ENCODE measurements at places on chromosomes 4 and X.

DNA sequence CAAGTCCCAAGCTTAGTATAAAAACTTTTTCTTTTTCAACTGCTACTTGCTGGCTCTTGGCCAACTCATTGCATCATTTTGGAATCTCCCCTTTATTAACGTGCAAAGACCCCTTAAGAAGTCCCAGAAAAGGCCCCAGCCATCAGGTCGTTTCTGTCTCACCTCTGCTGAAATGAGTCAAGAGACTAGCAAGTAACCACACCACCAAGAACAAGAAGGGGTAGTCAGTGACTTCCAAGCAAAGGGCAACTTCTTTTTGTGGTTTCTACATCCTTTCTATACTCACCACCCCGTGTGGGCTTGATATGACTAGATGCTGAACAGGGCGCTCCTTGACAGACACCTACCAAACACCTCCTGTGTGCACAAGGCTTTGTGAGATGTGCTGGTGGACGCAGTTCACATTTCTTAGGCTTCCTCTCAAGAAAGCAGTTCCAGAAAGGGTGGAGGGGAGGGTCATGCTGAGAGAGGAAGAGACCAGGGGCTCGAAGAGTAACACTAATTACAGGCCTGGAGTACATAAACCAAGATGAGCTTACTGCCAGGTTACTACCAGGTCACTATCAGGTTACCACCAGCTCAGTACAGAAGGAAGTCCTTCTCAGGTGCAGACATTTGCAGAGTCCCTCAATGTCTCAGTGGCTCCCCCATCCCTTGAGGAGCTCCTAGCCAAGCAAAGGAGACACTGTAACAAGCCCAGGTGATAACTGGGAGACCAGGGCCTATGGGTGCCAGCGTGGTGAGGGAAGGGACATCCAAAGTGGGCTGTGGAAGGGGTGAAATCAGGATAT, 19.3 kb downstream of the JAKMIP1 start:
- no peak for DNase-seq

GRCh38 chrX:119398974-119399771, at the start of gene SLC25A43:
Gene SLC25A43, plus strand, starts transcription at chrX:119399336. Its CDS starts 68 bp downstream, at chrX:119399404.
- DNase-seq, result peak; percentile 38

GRCh38 chr4:36716874-36717273, 435.5 kb downstream of the DTHD1 start:
- DNase-seq, result no peak

- DNase-seq, result no peak
Observed at GRCh38 chr4:94000559-94000958, 172.0 kb downstream of the ATOH1 start.

DNA sequence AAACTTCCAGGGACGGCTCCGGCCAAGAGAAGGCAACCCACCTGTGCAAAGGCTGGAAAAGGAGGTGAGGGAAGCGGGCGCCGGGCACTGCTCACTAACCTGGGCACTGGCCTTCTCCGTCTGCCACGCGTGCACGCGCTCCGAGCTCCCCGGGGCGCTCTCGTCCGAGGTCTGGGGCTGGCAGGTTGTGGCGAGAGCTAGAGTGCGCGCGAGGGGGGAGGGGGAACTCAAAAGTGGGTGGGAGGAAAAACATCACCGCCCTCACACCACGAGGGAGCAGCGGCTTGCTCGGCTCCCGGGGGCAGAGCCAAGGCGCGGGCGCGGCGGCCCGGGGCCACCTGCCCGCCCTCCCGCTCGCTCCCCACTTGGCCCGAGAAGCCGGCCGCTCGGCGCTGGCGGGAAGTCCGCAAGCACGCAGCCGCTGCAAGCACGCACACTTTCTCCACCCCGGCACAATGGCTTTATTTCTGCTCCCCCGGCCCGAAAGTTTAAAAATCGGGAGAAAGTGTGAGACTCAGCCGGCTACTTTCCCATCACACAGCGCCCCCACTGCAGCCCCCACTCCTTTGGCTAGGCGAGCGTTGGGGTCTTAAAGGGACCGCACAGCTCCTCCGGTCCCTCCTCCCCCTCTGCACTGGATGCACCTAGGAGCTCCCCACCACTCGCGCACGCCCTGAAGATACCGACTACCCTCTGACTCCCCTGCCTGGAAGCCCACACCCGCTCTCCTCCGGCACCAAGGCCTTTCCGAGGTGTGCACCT, at the start of gene CHRDL1:
Gene CHRDL1 (minus strand): TSS at position 173 of the 762 bp plus-strand sequence. CDS start 3,636 bp downstream, outside the sequence.
- DNase-seq, result no peak

DNA sequence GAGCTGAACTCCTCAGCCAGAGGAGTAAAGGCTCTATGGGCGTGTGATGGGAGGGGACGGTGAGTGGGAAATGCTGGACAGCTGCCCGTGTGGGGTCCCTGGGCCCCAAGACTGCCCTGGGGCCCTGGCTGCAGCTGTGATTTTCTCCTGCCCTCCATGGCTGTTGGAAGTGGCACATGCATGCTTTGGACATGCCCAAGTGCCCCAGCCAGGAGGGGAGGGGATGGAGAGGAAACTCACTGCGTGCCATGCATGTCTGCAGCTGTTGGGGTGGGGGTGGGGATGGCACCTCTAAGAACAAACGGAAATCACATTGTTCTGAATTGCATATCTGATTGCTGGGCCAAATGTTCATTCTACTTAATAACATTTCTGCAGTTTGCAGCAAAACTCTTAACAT, 52.4 kb downstream of the MID2 start:
- no peak for DNase-seq

GRCh38 chrX:9997041-9997440, 29.9 kb downstream of the CLDN34 start:
- DNase-seq, result no peak

DNA sequence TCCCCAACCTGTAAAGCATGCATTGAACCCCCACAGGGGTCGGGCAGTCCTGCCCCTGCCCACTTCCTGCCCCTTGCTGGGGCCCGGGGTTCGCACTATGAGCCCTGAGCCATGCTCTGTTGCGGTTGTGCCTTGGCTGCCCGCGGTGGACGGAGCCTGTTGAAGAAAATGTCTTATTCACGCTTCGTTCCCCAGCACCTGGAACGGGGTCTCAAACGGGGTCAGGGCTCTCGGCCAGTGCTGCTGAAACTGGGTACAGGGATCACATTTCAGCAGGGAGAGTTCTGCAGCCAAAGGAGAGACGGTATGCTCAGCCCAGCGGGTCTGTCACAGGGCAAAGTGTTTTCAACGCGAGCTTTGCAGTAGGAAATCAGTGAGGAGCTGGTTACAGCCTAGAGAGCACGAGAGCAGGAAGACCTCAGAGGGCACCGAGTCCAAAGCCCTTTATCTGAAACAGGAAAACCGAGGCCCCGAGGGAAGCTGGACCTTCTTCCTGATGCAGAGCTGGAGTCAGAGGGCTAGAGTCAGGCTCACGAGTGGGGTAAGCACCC, 46.3 kb upstream of the AFAP1 start:
- peak; percentile 57 for DNase-seq

GRCh38 chr4:40763228-40763716, 13.5 kb downstream of the NSUN7 start:
- peak; percentile 81 for DNase-seq

DNA sequence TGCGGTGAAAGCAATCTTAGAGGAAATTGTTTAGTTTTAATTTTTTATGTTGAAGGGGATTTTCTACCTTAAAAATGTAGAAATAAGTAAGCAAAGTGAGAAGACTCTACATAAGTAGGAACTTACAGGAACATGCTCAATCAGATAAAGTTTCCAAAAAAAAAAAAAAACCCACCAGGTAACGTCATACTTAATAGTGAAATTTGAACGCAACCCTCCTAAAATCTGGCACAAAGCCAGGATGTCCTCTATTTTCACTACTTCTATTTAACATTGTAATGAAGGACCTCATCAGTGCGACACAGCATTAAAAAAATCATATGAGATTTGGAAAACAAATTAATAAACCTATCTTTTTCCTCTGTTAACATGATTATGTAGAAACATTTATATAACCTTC, 135.0 kb upstream of the FAT4 start:
- DNase-seq, result no peak

GRCh38 chrX:10110984-10111363, 45.8 kb upstream of the CLCN4 start:
- peak; percentile 31 for DNase-seq

- DNase-seq, result no peak
Observed at GRCh38 chrX:71650333-71650969, 16.9 kb upstream of the LOC101059915 start.

GRCh38 chr4:145098675-145099037, 545 bp downstream of the ABCE1 start:
- DNase-seq, result peak; percentile 66

DNA sequence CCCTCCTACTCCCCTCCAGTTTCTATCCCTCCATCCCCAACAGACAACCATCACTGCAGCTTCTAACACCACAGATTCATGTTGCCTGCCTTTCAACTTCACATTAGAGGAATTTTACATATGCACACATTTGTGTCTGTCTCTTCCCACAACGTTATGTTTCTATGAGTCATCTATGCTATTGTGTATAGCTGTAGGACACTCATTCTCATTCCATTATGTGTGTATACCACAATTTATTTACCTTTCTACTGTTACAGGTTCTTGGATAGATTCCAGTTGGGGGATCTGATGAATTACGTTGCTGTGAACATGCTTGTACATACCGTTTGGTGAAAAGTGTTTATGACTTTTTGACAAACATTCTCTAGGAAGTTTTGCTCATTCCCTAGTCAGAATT, 58.8 kb upstream of the TRPC3 start:
- DNase-seq, result no peak

DNA sequence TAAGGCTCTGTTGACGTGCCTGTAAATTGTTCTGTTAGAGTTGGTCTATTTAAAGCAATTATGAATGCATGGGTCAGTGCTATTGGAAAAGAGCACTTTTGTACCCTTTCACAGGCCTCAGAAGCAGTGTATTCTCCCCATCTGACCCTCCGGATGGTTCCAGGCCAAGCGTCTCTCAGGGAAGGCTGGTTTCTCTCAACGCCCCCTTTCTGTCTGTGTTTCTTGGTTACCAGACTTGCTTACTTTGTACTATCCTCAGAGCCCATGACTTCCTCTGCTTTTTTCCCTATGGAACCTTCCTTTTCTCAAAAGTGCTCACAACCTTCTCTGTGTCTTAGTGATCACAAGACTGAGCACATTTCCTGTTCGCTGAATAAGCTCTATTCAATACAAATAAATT, 559.3 kb upstream of the ZFP42 start:
- no peak for DNase-seq

- peak; percentile 32 for DNase-seq
Observed at GRCh38 chr4:80322716-80323115, 12.8 kb upstream of the CFAP299 start.

DNA sequence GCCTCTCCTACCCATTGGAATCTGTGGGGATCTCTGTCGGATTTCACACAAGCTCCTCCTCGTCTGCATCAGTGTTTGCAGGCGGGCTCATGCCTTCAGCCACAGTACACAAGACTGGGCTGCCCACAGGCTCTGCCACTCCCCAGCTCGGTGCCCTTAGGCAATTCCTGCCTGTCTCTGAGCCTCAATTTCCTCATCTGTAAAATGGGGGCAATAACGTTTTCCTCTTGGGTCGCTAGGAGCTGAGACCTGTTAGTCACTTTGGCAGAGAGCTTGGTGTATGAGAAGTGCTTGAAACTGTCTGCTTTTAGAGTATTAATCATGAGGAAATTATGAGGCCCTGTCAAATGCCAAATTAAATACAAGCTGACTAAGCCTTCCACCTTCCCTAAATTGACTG, 27.6 kb upstream of the MSX1 start:
- DNase-seq, result no peak

DNA sequence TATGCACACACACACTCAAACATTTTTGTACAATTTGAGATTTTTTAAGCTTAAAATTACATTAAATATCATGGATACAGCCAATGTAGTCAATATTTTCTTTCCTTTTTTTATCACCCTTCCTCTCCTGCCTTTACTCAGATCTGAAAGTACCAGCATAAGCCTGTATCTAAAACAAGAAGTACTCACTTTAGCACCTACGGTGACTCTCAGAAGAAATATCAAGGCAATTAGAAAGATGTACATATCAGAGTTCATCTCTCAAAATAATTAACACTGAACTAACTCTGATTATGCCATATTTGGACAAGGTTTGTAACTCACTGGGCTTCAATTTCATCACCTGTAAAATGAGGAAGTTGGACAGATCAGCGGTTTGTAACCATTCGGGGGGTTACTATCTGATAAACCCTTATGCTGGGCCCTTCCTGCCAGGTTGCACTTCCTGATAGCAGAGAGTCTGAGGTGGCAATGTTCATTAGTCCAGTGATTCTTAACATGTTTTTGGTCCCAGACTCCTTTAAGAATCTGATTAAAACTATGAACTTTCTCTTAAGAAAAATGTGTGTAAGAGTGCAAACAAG, 5.7 kb upstream of the GPR174 start:
- no peak for DNase-seq

GRCh38 chr4:88908003-88908402, 149.0 kb downstream of the FAM13A start:
- DNase-seq, result peak; percentile 47

DNA sequence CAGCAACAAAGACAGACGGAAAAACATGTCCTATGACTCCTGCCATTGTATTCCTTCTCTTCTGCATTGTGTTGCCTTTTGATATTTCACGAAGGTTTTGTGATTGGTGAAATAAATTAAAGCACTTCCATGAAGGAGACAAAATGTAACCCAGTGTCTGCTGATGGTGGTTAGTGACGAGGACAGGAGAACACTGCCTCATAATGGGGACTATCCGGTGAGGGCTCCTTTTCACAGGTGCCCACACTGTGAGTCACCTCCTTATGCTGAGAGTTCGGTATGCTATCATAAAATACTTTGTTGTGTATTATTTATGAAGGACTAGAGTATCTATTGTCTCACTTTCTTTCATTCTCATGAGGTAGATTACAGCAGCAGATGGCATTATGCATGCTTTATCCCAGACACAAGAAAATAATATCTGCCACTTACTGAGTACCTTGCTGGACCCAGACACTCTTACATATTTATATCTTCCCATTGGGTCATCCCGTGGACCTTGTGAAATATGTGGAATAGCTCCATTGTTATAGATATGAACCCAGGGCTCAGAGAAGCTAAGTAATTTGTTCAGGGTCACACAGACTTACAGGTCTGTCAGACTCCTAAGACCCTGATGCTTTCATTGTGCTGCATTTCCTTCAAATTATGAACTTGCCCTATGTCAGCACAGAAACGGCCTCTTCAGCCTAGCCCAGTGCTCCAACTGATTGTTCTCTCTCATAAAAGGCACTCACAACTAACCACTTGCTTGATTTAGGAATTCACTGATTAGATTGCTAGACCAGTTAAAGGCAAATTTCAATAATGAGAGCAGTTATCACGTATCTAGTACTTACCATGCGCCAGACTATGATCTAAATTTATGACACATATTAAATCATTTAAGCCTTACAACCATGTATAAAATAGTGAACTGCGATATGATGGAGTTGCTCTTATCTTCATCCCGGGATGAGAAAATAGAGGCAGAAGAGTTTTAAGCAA, 31.2 kb downstream of the PLS3 start:
- no peak for DNase-seq

Measured in fibroblast of villous mesenchyme (primary cell).